ENCODE measurements at places on chromosomes 1 and 21. TPM values are rescaled to one million over a fixed set of nuclear protein-coding genes. Genes with fewer than 3 reads are reported as not detected.

GRCh38 chr1:56194701-56195300, 384.6 kb downstream of the PLPP3 start:
- DNase-seq, result no peak

- no peak for DNase-seq
Measured at GRCh38 chr1:192901500-192901899, 92.7 kb downstream of the RGS2 start.

DNA sequence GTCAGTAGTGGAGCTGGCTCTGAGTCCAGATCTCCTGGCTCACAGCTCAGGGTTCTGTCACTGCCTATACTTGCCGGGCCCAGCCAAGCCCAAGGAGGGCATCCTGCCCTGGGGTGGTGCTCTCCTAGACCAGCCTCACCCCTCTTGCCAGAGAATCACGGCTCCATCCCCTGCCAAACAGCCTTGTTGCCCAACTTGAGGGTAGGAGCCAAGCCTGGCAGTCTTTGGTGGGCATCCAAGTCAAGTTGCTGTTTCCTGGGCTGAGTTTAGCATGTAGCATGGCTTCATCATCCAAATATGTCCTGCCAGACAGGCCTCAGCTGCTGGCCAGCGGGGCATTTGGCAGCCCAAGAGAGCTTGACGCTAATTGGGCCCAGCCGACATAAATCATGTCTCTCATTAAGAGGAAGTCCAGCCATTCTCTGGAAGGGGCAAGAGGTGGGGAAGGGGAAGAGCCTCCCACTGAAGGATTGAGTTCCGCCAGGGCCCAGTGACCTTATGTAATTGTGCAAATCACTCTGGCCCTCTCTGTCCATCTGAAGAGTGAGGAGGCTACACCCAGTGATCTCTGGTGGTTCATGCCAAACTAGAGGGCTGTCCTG, 22.6 kb upstream of the TRABD2B start:
- no peak for DNase-seq

DNA sequence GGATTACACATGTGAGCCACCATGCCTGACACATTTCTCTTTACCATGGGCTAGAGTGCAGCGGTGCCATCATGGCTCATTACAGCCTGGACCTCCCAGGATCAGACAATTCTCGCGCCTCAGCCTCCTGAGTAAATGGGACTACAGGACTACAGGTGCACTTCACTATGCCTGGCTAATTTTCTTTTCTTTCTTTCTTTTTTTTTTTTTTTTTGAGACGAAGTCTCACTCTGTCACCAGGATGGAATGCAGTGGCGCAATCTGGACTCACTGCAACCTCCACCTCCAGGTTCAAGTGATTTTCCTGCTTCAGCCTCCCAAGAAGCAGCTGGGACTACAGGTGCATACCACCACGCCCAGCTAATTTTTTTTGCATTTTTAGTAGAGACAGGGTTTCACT, 14.8 kb upstream of the KIF1B start:
- peak; percentile 58 for DNase-seq

DNA sequence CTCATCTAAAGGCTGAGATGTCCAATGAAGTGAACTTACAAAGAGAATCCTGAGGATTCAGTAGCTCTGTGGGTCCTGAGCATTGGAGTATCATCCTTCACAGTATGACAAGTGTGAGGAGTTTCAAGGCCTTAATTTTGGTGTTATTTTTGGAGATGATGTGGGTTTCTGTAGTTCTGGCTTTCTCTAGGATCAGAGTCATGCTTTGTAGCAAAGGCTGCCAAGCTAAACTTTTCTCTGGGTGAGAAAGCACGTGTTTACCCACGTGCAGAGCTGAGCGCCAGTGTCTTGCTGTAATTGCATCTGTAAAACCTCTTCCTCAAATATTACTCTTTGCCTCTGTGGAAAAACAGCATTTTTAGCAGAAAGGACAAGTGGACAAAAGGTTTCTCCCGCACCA, 387.8 kb upstream of the LYPLAL1 start:
- peak; percentile 69 for DNase-seq

GRCh38 chr1:204445860-204446412, 34.3 kb upstream of the PPP1R15B start:
- DNase-seq, result no peak

GRCh38 chr1:92366040-92366395, 67.2 kb downstream of the RPAP2 start:
- DNase-seq, result no peak

GRCh38 chr21:45011911-45012661, 62.3 kb upstream of the ADARB1 start:
- peak; percentile 85 for DNase-seq

- DNase-seq, result peak; percentile 59
Measured at GRCh38 chr1:186481303-186481888, 20.5 kb upstream of the PDC start.

DNA sequence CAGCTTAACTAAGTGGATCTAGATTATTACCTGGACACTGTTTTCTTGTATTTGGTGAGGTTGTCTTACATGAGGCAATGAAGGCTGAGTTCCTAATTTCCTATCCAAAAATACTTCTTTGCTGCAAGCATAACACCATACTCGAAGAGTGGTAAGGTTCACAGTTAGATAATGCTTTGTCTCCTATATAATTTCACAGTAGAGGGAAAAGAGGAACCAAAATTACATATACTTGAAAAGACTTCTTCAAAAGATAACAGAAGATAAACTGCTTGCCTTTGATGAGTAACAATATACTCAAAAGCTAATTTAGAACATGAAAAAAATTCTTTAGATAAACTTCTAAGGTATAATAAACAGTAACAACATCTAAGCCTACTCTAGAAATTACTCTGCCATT, 20.4 kb downstream of the USP33 start:
- DNase-seq, result no peak

DNA sequence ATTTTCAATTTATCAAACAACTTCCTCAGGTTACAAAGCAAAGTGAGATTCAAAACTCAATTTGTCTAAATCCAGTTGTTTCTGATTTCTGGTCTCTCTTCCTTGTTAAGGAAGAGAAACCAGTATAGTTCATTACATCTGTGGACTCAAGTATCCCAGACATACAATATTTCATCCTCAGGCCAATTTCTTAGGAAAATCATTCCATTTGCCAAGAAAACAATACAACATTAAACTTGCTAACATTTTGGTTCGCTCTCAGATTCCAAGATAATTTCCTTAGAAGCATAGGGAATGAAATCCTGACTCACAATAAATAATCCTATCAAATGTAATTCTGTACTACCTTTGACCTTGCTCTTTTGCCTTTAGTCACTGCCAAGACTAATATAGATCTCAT, 11.2 kb upstream of the TTLL7 start:
- no peak for DNase-seq

DNA sequence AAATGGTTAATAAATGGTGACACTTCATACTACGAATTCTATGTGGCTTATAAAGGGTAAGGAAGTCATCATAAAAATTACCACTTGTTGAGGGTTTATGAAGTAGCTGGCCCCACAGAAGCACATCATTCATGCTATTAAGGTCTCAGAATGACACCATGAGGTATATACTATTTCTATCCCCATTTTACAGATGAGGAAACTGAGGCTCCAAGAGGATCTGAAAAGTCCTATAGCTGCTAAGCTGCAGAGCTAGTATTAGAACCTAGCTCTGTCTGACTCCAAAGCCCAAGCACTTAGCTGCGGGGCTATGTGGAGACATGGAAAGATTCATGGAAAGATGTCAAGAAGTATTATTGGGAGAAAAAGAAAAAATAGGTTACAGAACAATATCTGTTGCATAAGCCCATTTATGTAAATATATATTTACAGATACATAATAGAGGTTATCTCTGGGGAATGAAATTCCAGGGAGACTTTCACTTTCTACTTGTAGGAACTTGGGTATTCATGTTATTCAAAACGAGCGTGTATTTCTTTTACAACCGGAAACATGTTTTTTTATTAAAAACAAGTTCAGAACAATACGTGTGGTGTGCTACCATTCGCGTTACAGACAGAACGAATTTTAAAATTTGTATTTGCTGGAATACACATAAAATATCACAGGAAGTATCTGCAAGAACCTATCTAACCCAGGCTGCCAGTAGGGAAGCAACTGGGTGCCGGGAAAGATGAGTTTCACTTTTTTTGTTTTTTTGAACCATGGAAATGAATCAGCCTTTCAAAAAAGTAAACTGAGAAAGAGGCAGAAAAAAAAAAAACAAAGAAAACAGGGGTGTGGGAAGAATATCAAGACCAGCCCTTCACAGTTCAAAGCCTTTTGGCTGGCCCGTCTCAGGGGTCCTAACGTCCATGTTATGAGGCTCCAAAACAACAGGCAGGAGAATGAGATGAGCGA, 13.4 kb downstream of the SPOCD1 start:
- DNase-seq, result no peak

- no peak for DNase-seq
Measured at GRCh38 chr1:218553197-218553596, 208.1 kb downstream of the TGFB2 start.

Gene KRTAP24-1
- total RNA-seq, result not detected

Gene AKR7A2
- total RNA-seq, result 33.9 TPM

Gene CRP
- not detected for total RNA-seq

Gene MPL
- not detected for total RNA-seq

Gene CYP4A22
- not detected for total RNA-seq

Gene NTNG1
- 8.1 TPM for total RNA-seq

Gene RHOU
- 3.5 TPM for total RNA-seq

Gene PAQR6
- 6.4 TPM for total RNA-seq

Gene CAMK2N1
- 17.5 TPM for total RNA-seq

Data from astrocyte (in vitro differentiated cells and primary cell).